Activated naive CD8-positive, alpha-beta T cell treated with anti-CD3 and anti-CD28 coated beads for 36 hours (primary cell): ENCODE measurements at places on chromosomes 5 and 9.

DNA sequence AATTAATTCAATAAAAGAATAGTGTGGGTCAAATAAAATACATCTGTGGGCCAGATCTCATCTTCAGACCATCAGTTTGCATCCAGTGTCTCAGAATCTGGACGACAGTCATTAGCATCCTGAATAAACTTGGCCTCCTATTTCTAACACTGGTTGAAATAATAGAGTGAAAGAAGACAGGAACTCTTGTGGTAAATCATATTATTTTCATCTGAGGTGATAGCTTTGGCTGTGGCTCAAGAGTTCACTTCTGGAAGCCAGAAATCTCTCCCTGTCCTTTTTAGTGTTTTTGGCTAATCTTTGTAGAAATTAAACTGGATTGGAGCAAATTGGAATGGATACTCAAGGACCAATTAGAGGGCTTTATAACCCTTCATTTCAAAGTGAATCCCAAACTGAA lies 63.4 kb upstream of the HMHB1 start:
- no peak for DNase-seq

GRCh38 chr5:21236971-21237427 lies 1249.0 kb upstream of the CDH18 start:
- no peak for DNase-seq

DNA sequence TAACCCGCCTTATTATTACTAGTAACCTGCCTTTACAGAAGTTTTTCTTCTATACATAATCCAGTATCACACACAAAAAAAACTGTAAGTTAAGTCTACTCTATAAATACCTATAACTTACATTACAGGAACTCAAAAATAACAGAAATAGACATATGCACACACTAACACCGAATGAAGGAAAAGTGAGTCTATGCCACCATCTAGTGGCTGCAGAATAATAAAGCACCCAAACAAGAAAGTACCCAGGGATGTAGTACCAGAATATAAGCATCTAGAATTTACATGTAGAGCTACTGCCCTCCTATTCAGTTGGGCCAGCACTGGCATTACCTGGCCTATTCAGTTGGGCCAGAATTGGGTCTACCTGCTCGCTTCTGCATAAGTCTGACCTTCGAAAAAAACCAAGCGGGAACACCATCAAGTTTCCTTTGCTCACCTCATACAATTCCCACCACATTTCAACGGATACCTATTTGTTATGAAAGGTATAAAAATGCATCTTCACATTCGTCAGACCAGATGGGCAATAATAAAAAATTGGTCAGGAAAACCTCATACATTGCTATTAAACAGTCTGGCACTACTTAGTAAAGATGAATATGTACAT lies 4.0 kb upstream of the NIPSNAP3A start:
- DNase-seq, result peak; percentile 24

DNA sequence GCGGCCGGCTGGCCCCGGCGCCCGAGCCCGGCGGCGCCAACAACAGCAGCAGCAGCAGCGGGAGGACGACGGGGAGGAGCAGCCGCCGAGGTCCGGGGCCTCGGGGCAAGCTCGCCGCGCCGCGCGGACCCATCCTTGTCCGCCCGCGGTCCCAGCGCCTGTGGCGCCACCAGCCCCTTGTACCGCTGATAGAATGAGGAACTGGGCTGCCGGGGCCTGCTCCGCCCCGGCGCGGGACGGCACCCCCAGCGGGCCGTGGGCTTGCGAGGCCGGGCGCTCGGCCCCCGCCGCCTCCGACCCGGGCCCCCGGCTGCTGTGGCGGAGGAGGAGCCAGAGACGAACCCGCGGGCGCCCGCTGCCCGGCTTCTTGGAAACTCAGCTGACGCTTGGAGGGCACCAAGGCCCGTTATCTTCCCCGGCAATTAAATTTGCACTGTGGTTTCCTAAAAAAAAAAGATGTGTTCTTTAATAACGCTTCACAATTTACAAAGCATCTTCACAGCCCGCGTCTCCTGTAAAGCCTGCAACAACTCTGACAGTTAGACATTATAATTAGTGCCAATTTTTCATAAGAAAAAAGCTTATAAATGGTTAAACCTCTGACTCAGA lies at the start of gene ARSB:
TSS of gene ARSB (minus strand) at position 195 of the 609 bp plus-strand sequence. CDS start at position 133, 62 bp downstream.
- DNase-seq, result peak; percentile 70

DNA sequence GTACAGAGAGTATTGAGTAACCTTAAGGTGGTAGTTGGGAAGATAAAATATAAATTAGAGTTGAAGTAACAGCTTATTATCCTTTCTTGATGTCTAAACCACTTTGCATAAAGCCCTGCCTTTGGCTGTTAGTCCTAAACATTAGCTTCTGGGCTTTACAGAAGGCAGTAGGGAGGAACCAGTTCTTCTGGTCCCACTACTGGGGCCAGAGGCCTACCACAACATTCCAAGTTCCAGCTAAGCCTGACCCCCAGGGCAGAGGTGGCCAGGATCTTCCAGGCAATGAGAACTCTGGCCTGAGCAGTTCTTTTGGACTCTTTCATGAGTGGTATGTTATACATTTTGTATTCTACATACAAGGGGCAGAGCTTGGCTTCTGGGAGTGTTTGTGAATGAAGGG lies 26.1 kb downstream of the DNAI1 start:
- DNase-seq, result no peak
